Stomach (tissue), 19 donors: ENCODE measurements at places on chromosomes 7 and 10. TPM values are rescaled to one million over a fixed set of nuclear protein-coding genes. Genes with fewer than 3 reads are reported as not detected.

DNA sequence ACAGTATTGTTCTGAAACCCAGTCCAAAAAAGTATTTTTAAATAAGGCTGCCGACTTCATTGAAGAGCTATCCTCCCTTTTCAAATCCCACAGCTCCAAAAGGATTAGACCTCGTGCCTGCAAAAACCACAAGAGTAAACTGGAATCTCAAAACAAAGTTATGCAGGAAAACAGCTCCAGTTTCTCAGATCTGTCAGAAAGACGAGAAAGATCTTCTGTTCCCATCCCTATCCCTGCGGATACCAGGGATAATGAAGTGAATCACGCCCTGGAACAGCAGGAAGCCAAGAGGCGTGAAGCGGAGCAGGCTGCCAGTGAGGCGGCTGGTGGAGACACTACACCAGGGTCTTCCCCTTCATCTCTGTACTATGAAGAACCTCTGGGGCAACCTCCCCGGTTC lies 12.6 kb downstream of the MYPN start:
- H3K27me3 ChIP-seq = no peaks in the 10 kb centered on the region
- H3K36me3 ChIP-seq = no peaks in the 10 kb centered on the region
- peak; percentile 10 for DNase-seq
- H3K4me1 ChIP-seq = no peaks in the 10 kb centered on the region

DNA sequence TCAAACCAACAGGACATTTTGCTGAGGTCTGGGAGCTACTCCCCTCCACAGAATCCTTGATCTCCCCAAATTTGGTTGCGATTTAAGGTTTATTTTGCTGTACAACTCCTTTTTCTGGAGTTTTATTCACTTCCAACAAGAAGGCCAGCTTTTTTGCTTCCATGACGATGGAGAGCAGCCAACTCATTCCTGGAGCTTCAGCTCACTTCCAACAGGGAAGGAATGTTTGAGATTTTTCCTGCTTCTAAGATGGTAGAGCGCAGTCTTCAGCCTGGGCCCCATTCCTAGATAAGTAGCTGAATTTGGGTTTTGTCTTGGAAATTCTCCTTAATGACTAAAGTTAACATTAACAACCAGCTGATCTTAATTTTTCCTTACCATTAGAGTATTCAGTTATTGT lies 30.9 kb upstream of the CREB3L2 start:
- H3K27me3 ChIP-seq = no peaks in the 10 kb centered on the region
- H3K4me3 ChIP-seq = no peak overlapping the region
- DNase-seq = peak; percentile 20
- no peaks in the 10 kb centered on the region for H3K36me3 ChIP-seq

- no peaks in the 10 kb centered on the region for H3K4me1 ChIP-seq
- no peak overlapping the region for H3K4me3 ChIP-seq
- H3K27ac ChIP-seq = no peak overlapping the region
These were observed 76.2 kb downstream of the INPP5A start for GRCh38 chr10:132613566-132614348.

SPDYE8 gene
- not detected for total RNA-seq

HMX3 gene
- total RNA-seq = not detected

EPO gene
- total RNA-seq = not detected

MLLT10 gene
- 76.9 TPM for total RNA-seq

TMEM139 gene
- 2.9 TPM for total RNA-seq
